ENCODE measurements at places on chromosomes 1 and 21.

DNA sequence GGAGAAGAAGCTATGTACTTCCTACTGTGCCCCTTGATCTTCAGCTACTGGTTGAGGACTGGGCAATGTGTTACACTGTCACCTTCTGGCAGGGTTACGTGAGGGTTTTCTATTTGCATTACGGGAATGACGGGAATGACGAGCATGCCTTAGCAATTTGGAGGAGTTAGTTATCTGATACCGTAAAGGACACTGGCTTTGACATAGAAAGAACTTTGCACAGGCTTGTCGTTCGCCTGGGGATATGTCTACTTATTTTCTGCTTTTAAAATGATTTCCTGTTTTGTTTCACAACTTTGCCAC, 19.8 kb upstream of the ACBD6 start:
- DNase-seq, result no peak

- DNase-seq, result no peak
These were observed 25.0 kb downstream of the FUBP1 start for GRCh38 chr1:77953907-77954306.

DNA sequence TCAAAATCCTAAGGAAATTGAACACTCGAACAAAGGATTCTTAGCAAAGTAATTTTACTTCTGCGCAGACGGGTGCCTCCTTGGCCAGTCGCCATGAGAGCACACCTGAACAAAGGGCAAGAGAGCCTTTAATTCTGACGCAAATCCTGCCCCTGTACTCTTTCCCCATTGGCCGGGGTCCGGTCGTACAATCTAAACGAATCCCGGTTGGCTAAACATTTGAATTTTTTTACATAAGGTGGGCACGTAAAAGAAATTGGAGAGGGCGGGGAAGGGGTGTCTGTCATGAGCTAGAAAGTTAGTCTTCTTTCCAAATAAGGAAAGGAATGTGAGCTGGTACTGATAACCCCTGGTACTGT, 8.2 kb upstream of the IL22RA1 start:
- peak; percentile 98 for DNase-seq

DNA sequence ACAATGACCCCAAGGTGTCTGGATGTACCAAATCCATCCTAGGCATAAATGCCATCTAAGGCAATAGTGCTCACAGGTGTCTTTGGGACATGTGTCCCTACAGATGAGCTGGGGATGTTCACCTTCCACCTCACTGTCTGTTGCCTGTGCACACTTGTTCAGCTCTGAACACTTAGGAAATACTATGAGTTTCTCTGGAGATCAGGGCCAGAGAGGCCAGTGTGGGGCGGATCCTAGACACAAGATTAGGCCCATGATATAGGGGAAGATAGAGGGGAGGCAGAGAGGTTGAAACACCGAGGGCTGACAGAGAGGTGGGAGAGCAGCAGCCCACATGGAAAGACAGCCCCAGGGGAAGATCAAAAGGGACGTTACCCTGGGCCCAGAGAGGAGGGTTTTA, 25.6 kb downstream of the C1orf116 start:
- DNase-seq, result no peak

DNA sequence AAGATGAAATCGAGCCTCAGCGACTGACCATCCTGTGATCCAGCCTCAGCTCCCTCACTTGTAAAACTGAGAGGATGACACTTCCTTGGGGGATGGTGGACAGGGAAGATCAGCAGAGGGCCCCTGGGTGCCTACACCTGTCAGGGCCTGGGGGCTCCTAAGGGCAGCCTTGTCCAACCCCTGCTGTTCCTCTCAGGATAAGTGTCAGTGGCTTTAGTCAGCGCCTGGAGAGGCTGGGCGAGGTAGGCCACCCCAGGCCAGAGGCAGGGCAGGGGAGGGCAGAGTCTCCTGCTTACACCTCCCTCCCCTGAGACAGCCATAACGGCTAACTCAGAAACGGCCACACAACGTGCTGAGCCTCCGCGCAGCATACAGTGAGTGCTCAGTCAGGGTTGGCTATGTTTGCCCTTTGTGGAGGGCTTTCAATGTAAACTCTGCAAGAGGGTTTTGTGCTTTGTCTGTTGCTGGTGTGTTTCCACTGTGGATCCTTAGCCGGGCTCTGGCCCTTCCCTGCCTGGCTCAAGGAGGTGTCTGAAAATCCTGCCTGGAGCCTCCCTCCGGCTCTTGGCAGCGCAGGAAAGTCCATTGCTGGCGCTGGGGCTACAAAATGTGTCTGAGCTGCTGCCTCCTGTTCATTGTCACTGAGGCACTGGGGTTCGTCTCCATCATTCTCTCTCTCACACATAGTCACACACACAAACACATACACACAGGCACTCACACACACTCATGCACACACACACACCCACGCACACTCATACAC, 588.4 kb downstream of the PTPRU start:
- no peak for DNase-seq

All from NCI-H1105 treated with DMSO at 0.1 percent for 48 hours (cell line).